ENCODE measurements at places on chromosomes 13 and 19. TPM values are rescaled to one million over a fixed set of nuclear protein-coding genes. Genes with fewer than 3 reads are reported as not detected.

DNA sequence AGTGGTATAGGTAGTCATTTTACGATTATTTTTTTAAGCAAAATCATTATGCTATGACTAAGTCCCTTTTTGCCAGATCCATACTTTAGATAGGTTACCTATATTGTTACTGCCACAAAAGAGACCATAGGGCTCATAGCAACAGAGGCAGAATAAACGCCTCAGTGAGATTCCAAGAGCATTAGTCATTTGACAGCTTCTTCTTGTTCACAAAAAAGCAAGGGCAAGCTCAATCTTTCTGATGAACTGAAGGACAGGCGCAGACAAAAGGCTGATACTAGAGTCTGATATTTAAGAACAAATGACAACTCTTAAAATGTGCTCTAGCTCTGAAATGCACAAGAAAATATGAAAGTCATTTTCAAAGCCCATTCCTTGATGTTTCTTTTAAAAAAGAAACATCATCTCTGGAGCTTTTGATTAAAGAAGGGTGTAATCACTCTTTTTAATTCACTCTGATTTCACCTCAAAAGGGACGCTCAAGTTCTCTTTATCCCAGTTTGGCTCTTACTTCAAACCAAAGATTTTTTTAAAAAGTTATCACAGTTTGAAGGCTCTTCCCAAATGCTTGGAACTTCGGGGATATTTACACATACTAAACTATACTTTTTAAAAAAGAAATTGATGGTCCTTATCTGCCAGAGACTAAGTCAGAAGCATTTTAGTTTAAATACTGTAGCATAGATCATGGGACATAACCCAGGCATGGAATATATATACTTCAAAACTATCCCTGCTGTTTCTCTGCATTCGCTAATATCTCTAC is 187.2 kb downstream of the EFNB2 start:
- DNase-seq, result no peak

GRCh38 chr19:42132030-42132628 is at the start of gene POU2F2:
TSS of gene POU2F2 (minus strand) at chr19:42132446. CDS start at chr19:42132411, 35 bp downstream.
- DNase-seq, result peak; percentile 86

DNA sequence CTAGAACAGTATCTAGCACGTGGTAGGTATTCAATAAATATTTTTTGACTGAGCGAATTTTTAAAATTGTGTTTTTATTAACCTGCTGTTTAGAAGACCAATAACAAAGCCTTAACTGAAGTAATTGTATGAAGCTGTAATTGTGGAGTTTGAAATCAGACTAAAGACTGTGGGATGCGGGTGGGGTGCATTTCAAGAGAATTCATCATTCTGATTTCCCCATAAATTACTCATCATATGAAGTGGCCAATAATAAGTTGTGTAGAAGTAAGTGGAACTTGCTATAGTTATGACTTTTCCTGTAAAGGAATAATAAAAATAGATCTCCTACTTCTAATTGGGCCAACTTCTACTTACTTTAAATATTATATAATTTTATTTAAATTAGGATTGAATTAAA is 449.3 kb downstream of the PCDH9 start:
- no peak for DNase-seq

- no peak for DNase-seq
Measured at GRCh38 chr19:41701401-41702075, 6.9 kb upstream of the CEACAM5 start.

DNA sequence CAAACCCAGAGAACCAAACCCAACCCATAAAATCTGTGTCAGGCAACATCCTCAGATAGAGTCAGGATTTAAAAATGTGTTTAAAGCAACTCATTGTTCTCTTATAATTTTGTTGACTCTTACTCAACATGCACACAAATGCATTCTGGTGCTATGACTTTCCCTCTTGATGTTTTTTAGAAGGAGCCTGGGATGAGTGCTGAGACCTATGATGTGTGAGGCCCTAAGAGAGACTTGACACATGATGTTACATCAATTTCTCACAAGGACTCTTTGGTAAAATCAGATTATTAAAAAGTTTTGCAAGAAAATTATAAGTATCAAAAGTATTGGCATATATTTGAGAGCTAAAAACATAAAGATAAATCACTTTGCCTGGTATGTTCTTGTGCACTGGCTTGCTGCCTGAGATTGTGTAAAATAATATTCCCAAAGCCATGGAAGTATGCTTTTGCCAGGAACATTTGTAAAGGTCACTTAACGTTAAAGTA is 173.9 kb downstream of the DCLK1 start:
- no peak for DNase-seq

GRCh38 chr13:106371024-106371423 is 164.4 kb downstream of the EFNB2 start:
- DNase-seq, result no peak

GRCh38 chr19:27675771-27676170 is 1537.2 kb downstream of the UQCRFS1 start:
- DNase-seq, result no peak

DNA sequence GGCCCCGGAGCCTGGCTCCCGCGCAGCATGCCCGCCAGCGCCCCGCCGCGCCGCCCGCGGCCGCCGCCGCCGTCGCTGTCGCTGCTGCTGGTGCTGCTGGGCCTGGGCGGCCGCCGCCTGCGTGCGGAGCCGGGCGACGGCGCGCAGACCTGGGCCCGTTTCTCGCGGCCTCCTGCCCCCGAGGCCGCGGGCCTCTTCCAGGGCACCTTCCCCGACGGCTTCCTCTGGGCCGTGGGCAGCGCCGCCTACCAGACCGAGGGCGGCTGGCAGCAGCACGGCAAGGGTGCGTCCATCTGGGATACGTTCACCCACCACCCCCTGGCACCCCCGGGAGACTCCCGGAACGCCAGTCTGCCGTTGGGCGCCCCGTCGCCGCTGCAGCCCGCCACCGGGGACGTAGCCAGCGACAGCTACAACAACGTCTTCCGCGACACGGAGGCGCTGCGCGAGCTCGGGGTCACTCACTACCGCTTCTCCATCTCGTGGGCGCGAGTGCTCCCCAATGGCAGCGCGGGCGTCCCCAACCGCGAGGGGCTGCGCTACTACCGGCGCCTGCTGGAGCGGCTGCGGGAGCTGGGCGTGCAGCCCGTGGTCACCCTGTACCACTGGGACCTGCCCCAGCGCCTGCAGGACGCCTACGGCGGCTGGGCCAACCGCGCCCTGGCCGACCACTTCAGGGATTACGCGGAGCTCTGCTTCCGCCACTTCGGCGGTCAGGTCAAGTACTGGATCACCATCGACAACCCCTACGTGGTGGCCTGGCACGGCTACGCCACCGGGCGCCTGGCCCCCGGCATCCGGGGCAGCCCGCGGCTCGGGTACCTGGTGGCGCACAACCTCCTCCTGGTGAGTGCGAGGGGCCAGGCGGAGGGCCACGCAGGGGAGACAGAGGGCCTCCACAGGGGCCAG is at the start of gene KL:
KL (plus strand) TSS at position 10 of the 909 bp plus-strand sequence; CDS start at position 28, 18 bp downstream.
- no peak for DNase-seq

DNA sequence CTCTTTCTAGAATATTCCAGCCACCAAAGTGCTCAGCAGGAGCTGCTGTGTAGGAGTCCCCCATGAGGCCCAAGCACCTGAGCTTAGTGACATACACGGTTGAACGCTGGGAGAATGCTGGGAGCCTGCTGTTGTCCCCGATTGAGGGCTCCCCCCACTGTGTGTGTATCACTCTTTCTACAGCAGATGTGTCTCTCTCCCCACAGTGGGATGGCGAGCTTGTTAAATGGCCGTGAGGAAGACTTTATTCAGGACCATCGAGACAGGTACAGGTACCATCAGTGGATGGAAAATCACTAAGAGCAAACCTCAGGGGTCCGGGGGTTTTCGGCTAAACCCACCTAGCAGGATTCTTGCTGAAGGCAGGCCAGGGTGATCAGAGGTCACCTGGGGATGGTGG is 22.7 kb downstream of the EPN1 start:
- DNase-seq, result no peak

GRCh38 chr19:31232180-31232579 is 117.1 kb downstream of the TSHZ3 start:
- DNase-seq, result no peak

GRCh38 chr13:29892151-29892550 is 41.7 kb upstream of the UBL3 start:
- no peak for DNase-seq

GRCh38 chr19:49727217-49728030 is 35.7 kb downstream of the TSKS start:
- DNase-seq, result no peak

DNA sequence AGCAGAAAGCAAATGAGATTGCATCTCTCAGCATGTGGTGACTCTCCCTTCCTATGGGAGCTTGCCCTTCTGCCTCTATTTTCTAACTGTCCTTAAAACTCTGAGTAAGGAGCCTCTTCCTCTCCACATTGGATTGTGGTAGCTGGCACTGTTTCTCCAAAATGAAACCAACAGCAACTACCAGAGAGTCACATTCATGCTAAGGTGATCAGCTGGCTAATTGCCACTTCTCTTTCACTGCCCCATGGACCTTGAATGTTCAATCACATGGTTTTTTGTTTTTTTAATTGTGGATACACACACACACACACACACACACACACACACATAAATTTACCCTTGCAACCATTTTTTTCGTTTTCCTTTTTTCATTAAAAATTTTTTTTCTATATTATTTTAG is 154.7 kb upstream of the TSC22D1 start:
- DNase-seq, result no peak

DNA sequence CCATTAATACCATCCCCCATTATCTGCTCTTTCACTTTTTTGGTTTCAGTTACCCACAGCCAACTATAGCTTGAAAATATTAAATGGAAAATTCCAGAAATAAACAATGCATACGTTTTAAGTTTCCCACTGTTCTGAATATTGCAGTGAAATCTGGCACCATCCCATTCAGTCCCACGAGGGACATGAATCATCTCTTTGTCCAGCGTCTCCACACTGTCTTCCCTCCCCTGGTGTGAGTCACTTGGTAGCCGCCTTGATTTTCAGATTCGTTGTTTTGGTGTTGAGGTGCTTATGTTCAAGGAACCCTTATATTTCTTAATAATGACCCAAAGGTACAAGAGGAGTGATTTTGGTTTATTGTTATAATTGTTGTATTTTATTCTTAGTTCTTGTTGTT is 246.1 kb downstream of the DCT start:
- DNase-seq, result no peak

GRCh38 chr19:7554990-7555864 is 19.7 kb downstream of the PNPLA6 start:
- no peak for DNase-seq

- DNase-seq, result no peak
Measured at GRCh38 chr19:57351867-57352266, 796 bp downstream of the ZNF304 start.

DNA sequence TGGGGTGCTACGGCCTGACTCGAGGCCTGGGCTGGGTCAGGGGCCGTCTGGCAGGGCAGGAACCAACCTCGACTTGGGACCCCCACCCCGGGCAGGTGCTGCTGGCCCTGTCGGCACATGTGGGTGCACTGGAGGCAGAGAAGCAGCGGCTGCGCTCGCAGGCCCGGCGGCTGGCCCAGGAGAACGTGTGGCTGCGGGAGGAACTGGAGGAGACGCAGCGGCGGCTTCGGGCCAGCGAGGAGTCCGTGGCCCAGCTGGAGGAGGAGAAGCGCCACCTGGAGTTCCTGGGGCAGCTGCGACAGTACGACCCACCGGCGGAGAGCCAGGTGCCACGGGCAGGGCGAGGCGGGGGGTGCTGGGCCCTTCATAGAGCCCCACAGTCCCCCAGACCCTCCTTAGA is 5.9 kb downstream of the KLC3 start:
- DNase-seq, result no peak

DNA sequence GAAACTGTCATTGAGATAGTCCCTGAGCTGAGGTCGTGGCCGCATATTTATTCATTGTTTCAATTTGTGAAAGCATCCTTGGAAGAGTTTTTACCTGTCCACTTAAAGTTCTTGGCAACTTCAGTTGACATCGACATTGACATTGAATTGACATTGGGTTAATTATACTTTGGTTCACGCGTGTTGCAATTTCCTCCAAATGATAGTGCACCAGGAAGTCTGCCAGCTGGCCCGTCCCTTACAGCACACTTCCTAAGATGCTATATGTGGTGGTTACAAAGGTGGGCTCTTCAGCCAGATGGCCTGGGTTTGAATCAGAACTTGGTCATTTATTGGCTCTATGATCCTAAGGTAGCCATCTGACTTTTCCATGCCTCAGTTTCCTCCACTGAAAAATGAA is 176.0 kb downstream of the FGF14 start:
- DNase-seq, result no peak

GRCh38 chr19:29531458-29532025 is 5.7 kb downstream of the VSTM2B start:
- DNase-seq, result no peak

DNA sequence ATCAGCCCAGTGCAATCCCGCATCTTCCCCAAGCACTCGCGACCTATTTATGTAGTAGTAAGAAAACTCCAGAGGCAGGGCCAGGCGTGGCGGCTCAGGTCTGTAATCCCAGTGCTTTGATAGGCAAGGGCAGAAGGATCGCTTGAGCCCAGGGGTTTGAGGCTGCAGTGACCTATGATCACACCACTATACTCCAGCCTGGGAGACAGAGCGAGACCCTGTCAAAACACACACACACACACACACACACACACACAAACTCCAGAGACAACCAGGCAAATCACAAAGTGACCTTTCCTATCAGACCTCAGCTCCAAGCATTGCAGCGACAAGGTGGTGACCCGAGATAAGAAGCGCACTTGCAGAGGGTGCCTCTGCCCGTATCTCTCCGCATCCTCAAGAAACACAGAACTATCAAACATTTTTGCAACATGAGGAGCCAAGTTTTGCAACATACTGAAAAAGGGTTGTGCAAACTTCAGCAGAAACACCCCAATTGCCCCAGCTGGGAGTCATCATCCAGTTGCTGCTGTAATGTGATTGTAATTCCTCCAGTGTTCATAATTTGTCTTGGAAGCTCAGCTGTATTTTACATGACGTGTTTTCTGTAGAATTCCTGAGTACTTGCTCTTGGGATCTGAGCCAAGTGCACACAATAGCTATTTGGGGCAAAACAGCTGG is 8.7 kb upstream of the KLF2 start:
- no peak for DNase-seq

The DLL3 gene
- total RNA-seq, result 0.73 TPM

The ZNF468 gene
- 32.9 TPM for total RNA-seq

The TEX29 gene
- total RNA-seq, result 0.54 TPM

The NCR1 gene
- total RNA-seq, result not detected

The ZNF835 gene
- 5.5 TPM for total RNA-seq

The FCER2 gene
- 191 TPM for total RNA-seq

The UPK1A gene
- total RNA-seq, result not detected

The CGB2 gene
- total RNA-seq, result not detected

The PRODH2 gene
- total RNA-seq, result not detected

The GJB2 gene
- not detected for total RNA-seq

The TTYH1 gene
- total RNA-seq, result not detected

The SULT2B1 gene
- not detected for total RNA-seq

The RELB gene
- 117 TPM for total RNA-seq

Measured in activated B cell treated with CpG ODN at 0.5 μM for 24 hours (primary cell).